ENCODE measurements at places on chromosomes 16 and 17. TPM values are rescaled to one million over a fixed set of nuclear protein-coding genes. Genes with fewer than 3 reads are reported as not detected.
A peak's percentile ranks its signal among the peaks of the same experiment; 100 is the strongest.

- no peaks in the 10 kb centered on the region for H3K27me3 ChIP-seq
- no peak for DNase-seq
- peaks cover 14% of the 10 kb centered on the region for H3K4me1 ChIP-seq
- no peak overlapping the region for H3K27ac ChIP-seq
- H3K4me3 ChIP-seq, result no peak overlapping the region
- no peaks in the 10 kb centered on the region for H3K36me3 ChIP-seq
Observed at GRCh38 chr17:37752482-37752881, 7.6 kb upstream of the HNF1B start.

DNA sequence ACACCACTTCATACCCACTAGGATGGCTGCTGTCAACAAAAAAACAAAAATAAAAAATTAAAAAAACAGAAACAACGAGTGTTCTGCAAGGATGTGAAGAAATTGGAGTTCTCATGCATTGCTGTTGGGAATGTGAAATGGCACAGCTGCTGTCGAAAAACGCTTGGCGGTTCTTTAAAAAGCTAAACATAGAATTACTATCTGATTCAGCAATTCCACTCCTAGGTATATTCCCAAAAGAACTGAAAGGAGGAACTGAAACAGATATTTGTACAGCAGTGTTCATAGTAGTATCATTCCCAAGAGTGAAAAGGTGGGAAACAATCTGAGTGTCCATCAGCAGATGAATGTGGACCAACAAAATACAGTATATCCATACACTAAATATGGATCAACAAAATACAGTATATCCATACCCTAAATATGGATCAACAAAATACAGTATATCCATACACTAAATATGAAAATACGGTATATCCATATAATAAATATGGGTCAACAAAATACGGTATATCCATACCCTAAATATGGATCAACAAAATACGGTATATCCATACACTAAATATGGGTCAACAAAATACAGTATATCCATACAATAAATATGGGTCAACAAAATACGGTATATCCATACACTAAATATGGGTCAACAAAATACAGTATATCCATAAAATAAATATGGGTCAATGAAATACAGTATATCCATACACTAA is 8.7 kb downstream of the METTL16 start:
- peaks cover under 1% of the 10 kb centered on the region for H3K4me1 ChIP-seq
- H3K27me3 ChIP-seq, result no peaks in the 10 kb centered on the region
- H3K27ac ChIP-seq, result no peak overlapping the region
- H3K4me3 ChIP-seq, result no peak overlapping the region

The SOST gene
- not detected for total RNA-seq

- H3K27me3 ChIP-seq, result no peaks in the 10 kb centered on the region
- no peaks in the 10 kb centered on the region for H3K36me3 ChIP-seq
- no peak overlapping the region for H3K27ac ChIP-seq
- no peaks in the 10 kb centered on the region for H3K4me1 ChIP-seq
Observed at GRCh38 chr16:12152740-12153139, 176.2 kb downstream of the SNX29 start.

DNA sequence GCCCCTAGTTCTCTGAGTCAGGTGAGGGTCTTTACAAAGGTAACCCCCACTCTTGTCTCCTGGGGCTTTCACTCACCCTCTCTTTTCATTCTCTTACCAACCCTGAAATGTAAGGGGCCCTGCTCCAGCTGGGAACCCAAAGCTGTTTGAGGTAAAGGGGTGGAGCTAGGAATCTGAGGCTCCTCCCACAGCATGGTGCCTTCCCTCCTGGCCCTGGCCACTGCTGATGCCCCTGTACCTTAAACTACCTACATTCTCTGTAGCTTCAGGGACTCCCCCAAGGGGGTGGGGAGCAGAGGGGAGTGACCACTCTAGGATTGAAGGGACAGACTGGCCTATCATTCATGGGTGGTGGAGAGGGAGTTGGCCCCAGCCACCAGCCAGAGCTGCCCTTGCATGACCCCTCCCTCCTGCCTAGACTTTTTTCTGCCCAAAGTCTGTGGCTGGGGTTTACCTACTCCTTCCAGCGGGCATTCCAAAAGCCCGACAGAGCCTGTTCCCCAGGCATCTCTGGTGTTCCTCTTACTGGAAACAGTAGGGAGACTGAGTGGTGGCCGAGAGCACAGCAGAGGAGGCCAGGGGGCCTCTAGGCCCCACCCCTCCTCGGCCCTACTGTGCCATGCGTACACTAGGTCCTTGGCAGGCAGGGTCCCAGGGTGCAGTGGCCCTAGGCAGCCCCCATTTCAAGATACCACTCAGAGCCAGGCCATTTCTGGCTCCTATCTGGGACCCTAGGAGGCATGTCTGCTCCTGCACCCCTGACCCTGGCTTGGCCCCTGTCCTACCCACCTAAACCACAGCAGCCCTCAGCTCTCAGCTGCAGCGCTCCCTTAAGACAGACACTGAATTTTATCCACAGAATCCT is 9.5 kb downstream of the DOK4 start:
- no peak overlapping the region for H3K27ac ChIP-seq
- H3K27me3 ChIP-seq, result no peaks in the 10 kb centered on the region
- no peak for DNase-seq
- peaks cover 16% of the 10 kb centered on the region for H3K36me3 ChIP-seq

The YBX2 gene
- 0.28 TPM for total RNA-seq

The TMIGD1 gene
- total RNA-seq, result not detected

GRCh38 chr17:45345246-45345553 is 28.4 kb upstream of the MAP3K14 start:
- H3K36me3 ChIP-seq, result no peaks in the 10 kb centered on the region
- H3K4me1 ChIP-seq, result no peaks in the 10 kb centered on the region
- no peak overlapping the region for H3K27ac ChIP-seq
- H3K27me3 ChIP-seq, result no peaks in the 10 kb centered on the region
- H3K4me3 ChIP-seq, result no peak overlapping the region
- DNase-seq, result no peak

DNA sequence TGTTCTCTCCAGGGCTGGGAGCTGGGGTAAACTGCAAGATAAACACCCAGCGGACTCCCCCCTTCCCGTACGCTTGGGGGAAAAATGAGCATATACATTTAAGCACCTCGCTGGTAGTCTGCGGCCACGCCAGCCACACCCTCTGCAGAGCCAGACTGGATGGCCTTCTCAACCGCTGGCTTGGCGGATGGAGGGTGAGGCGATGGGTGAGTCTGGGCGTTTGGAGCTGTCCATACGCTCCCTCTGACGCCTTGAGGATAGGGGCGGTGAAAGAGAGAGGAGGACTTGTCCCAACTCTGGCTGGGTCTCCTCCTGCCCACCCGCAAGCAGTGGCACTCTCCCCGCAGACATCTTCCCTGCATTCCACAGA is 1.0 kb downstream of the ITGA3 start:
- H3K4me3 ChIP-seq, result peak overlapping the region; percentile 75
- H3K4me1 ChIP-seq, result peaks cover 59% of the 10 kb centered on the region
- peak overlapping the region; percentile 83 for H3K27ac ChIP-seq

DNA sequence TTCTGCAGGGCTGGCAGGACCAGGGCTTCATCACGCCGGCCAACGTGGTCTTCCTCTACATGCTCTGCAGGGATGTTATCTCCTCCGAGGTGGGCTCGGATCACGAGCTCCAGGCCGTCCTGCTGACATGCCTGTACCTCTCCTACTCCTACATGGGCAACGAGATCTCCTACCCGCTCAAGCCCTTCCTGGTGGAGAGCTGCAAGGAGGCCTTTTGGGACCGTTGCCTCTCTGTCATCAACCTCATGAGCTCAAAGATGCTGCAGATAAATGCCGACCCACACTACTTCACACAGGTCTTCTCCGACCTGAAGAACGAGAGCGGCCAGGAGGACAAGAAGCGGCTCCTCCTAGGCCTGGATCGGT is 1.4 kb downstream of the CDK5R1 start:
- DNase-seq, result no peak
- no peak overlapping the region for H3K27ac ChIP-seq

DNA sequence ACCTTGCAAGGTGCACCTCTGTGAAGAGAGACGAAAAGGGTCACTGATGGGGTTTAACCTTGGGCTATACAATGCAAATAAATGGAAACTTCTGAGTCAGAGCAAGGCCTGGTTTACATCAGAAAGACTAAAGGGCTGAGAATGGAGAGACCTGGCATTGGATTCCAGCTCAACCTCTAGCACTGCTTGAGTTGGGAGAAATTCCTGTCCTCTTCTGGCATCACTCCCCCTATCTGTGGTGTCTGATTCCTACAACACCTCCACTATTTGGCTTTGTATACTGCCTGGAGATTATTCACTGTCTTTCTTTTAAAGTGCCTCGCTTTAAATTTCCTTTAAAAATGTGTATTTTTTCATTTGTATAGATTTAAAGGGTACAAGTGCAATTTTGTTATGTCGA is 68.8 kb downstream of the GPR139 start:
- H3K4me3 ChIP-seq, result no peak overlapping the region
- no peaks in the 10 kb centered on the region for H3K4me1 ChIP-seq
- no peaks in the 10 kb centered on the region for H3K27me3 ChIP-seq
- no peak for DNase-seq
- H3K36me3 ChIP-seq, result no peaks in the 10 kb centered on the region

The TLCD3B gene
- not detected for total RNA-seq

DNA sequence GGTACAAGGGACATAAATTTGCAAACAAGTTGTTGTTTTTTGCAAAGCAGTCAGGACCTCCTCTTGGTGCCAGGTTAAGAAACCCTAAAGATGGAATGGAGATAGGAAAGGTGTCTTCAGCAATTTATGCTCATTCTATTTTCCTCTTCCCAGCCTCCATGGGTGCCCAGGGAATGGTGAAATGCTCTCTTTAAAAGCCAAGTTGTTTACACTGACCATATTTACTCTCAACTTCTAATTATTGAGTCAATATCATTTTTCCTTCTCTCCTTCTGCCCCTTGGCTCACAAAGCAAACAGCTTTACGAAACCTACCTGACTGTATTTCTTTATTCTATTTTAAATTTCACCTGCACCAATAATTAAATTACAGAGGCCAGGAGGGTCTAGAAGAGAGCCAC is 138.5 kb upstream of the IRX3 start:
- no peak overlapping the region for H3K27ac ChIP-seq
- H3K4me1 ChIP-seq, result no peaks in the 10 kb centered on the region
- no peaks in the 10 kb centered on the region for H3K27me3 ChIP-seq
- H3K4me3 ChIP-seq, result no peak overlapping the region

- H3K4me1 ChIP-seq, result no peaks in the 10 kb centered on the region
- H3K36me3 ChIP-seq, result no peaks in the 10 kb centered on the region
Observed at GRCh38 chr16:85931596-85932402, 32.8 kb downstream of the IRF8 start.

- H3K4me3 ChIP-seq, result no peak overlapping the region
- no peaks in the 10 kb centered on the region for H3K36me3 ChIP-seq
- no peak overlapping the region for H3K27ac ChIP-seq
- H3K4me1 ChIP-seq, result no peaks in the 10 kb centered on the region
- DNase-seq, result no peak
Observed at GRCh38 chr17:65163990-65164495, 26.9 kb downstream of the RGS9 start.

GRCh38 chr17:41073676-41074075 is 8.0 kb upstream of the KRTAP2-4 start:
- no peaks in the 10 kb centered on the region for H3K4me1 ChIP-seq
- no peak overlapping the region for H3K4me3 ChIP-seq
- H3K36me3 ChIP-seq, result no peaks in the 10 kb centered on the region
- H3K27ac ChIP-seq, result no peak overlapping the region
- DNase-seq, result no peak

GRCh38 chr16:9527976-9528375 is 436.5 kb downstream of the HAPSTR1 start:
- no peaks in the 10 kb centered on the region for H3K27me3 ChIP-seq
- no peak overlapping the region for H3K4me3 ChIP-seq
- H3K36me3 ChIP-seq, result no peaks in the 10 kb centered on the region
- DNase-seq, result no peak

- H3K27ac ChIP-seq, result no peak overlapping the region
- H3K27me3 ChIP-seq, result no peaks in the 10 kb centered on the region
- no peak for DNase-seq
- no peaks in the 10 kb centered on the region for H3K4me1 ChIP-seq
- no peaks in the 10 kb centered on the region for H3K36me3 ChIP-seq
Observed at GRCh38 chr16:82990155-82990554, 363.4 kb downstream of the CDH13 start.

The EXOC3L1 gene
- 1.4 TPM for total RNA-seq
